Endodermal cell (in vitro differentiated cells): ENCODE measurements at places on chromosomes 2 and 18. TPM values are rescaled to one million over a fixed set of nuclear protein-coding genes. Genes with fewer than 3 reads are reported as not detected.

CCDC85A gene
- 0.11 and 0.18 TPM in 2 replicates for total RNA-seq

DNA sequence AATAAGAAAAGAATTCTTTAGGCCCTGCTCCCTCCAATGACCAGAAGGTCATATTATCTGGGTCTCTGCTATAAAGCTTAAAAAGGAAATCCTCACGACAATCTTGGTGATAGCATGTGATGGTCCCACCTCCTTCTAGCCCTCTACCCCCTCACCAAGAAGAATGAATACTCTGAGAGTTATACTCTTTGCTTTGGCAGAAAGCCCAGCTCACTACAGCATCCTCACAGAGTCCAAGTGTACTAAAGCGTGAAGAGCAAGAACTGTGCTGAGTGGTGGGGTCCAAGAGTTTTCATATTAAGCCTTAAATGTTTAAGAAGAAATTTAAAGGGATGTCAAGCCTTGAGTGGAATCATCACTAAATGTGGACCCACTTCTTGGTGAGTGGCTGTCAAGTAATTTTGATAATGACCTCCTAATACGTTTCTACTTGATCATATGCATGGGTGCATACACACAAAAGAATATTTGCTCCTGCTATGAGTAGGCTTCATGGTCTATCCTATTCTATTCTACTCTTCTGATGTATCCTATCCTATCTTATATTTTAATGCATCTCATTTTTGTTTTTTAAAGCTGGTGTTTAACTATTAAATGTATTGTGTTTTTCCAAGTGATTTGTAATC, 16.5 kb upstream of the SERPINB7 start:
- no peak for DNase-seq

ALLC gene
- not detected in 2 replicates for total RNA-seq

GRCh38 chr2:150567771-150568301, 80.4 kb upstream of the RND3 start:
- no peak for DNase-seq

TNFRSF11A gene
- 15.2 to 35.6 TPM (median 34.5 TPM) in 3 replicates for total RNA-seq

SH2D6 gene
- total RNA-seq = 0.68 and 1.3 TPM in 2 replicates

DNA sequence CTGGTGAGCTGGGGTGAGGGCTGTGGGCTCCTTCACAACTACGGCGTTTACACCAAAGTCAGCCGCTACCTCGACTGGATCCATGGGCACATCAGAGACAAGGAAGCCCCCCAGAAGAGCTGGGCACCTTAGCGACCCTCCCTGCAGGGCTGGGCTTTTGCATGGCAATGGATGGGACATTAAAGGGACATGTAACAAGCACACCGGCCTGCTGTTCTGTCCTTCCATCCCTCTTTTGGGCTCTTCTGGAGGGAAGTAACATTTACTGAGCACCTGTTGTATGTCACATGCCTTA, 10.5 kb downstream of the PROC start:
- DNase-seq = no peak

GRCh38 chr2:39778233-39778632, 825 bp downstream of the THUMPD2 start:
- no peak for DNase-seq
